ENCODE measurements at places on chromosomes 3 and 15. TPM values are rescaled to one million over a fixed set of nuclear protein-coding genes. Genes with fewer than 3 reads are reported as not detected.

The CSK gene
- total RNA-seq, result 21.4 TPM

The DNAH1 gene
- total RNA-seq, result 5.4 TPM

The UPK1B gene
- total RNA-seq, result 0.59 TPM

DNA sequence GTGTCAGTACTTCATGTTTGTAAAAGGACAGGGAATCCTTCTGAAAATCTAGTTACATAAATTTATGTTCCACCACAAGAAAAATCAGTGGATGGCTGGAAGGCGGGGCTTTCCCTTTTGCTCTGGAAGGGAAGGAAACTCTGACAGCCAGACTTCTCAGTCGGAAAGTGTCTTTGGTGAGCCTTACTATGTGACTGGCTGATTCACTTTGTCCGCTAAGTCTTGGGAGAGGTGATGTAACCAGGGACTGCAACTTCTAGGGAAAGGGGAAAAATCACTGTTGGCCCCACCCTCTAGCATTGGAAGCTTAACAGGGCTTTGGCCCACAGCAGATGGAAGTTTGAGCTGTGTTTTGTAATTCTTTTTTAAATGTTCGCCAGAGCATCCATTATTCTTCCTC, 281.4 kb upstream of the CTDSPL start:
- peak; percentile 87 for DNase-seq

DNA sequence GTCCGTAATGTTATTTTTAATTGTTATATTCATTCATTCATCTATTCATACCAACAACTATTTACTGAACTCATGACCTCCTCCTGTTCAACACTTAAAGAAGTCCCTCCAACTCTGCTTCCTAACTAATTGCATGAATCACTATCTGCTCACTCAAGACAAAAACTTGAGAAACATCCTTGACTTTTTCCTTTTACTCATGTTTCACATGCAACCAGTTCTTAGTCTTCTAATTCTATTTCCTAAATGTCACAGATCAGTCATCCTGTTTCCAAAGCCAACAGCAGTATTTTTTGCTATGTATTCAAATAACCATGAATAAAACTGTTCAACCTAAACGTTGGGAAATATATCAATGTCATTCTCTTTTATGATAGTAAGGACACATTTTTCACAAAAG, 124.6 kb upstream of the GBE1 start:
- DNase-seq, result no peak

All from skin of body (tissue), 3 donors.